GM23248 (cell line): ENCODE measurements at places on chromosomes 4 and X. TPM values are rescaled to one million over a fixed set of nuclear protein-coding genes. Genes with fewer than 3 reads are reported as not detected.

C4orf50 gene
- not detected in 2 replicates for polyA plus RNA-seq

CPEB2 gene
- 2.7 and 3.5 TPM in 2 replicates for polyA plus RNA-seq

TEC gene
- 0.28 TPM in 1 of 2 replicates, not detected in the other for polyA plus RNA-seq

- H3K4me1 ChIP-seq = peaks cover 18% of the 10 kb centered on the region
- peak; percentile 91 for DNase-seq
- H3K4me3 ChIP-seq = no peak overlapping the region
Measured at GRCh38 chr4:169640261-169640870, 20.0 kb downstream of the CLCN3 start.

DNA sequence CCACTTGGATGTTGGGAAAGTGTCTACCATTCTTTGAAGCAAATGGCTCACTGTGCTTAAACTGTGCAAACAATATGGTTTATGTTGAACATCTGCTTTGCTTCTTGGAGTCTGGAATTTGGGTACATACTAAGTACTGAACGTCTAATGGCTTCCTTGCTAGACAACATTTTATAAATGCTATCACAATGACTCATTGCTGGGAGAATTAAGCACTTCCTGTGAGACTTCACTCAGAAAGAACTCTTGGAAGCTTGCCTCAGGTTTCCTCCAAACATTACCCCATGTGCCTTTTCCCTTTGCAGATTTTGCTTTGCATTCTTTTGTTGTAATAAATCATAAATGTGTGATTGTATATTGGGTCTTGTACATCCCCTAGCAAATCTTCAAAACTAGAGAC is 139.7 kb downstream of the PACRGL start:
- no peaks in the 10 kb centered on the region for H3K36me3 ChIP-seq
- H3K4me1 ChIP-seq = peaks cover 13% of the 10 kb centered on the region
- DNase-seq = peak; percentile 80
- H3K27me3 ChIP-seq = no peaks in the 10 kb centered on the region

- H3K4me1 ChIP-seq = no peaks in the 10 kb centered on the region
- no peak overlapping the region for H3K27ac ChIP-seq
- no peaks in the 10 kb centered on the region for H3K36me3 ChIP-seq
- H3K4me3 ChIP-seq = no peak overlapping the region
- peak; percentile 30 for DNase-seq
- H3K27me3 ChIP-seq = no peaks in the 10 kb centered on the region
Measured at GRCh38 chr4:182089326-182089725, 153.9 kb upstream of the TENM3 start.

GRCh38 chr4:88196013-88196365 is 37.5 kb upstream of the ABCG2 start:
- no peak overlapping the region for H3K27ac ChIP-seq
- H3K36me3 ChIP-seq = no peaks in the 10 kb centered on the region
- H3K4me1 ChIP-seq = no peaks in the 10 kb centered on the region
- DNase-seq = no peak
- no peak overlapping the region for H3K4me3 ChIP-seq
- no peaks in the 10 kb centered on the region for H3K27me3 ChIP-seq

RIBC1 gene
- 0.48 and 0.70 TPM in 2 replicates for polyA plus RNA-seq

SRPX2 gene
- polyA plus RNA-seq = 40.3 and 40.4 TPM in 2 replicates

DNA sequence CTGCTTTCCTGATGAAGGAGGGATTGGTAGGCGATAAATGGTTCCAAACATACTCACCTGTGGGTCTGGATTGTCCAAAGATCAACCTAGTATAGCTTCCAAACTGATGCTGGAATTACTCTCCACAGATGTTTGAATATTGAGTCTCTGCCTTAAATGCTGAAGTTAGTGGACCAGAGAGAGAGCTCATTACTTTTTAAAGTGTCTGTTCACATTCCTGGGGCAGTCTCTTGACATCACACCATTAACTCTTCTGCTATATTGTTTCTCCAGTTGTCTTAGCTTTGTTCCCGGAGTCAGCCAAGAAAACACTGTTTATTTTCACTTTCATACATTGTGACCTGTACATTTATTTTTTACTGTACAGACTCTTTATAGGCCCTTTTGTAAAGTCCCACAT is 35.4 kb downstream of the ARHGEF38 start:
- peaks cover 6% of the 10 kb centered on the region for H3K27me3 ChIP-seq
- H3K4me1 ChIP-seq = no peaks in the 10 kb centered on the region
- H3K27ac ChIP-seq = no peak overlapping the region
- H3K36me3 ChIP-seq = no peaks in the 10 kb centered on the region

GRCh38 chr4:58587856-58588255 is 1477.7 kb upstream of the IGFBP7 start:
- no peak overlapping the region for H3K27ac ChIP-seq
- no peaks in the 10 kb centered on the region for H3K4me1 ChIP-seq
- no peaks in the 10 kb centered on the region for H3K27me3 ChIP-seq

DNA sequence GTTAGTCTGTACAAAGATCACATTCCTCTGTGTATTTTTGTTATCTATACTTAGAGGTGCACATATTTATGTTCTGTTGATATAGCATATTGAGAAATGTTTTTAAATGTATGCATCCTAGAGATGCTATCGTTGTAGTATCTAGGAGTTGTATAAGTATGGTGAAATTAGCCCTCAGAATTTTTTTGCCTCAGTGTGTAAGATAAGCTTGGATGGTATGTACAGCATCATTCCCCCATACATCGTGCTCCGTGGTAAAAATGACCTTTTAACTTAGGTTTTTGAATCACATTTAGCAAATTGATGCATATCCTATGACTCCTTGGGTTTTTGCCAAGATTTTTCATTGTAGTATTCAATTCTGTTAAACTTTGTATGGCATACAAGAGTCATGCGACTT is 113.5 kb downstream of the RPA4 start:
- DNase-seq = peak; percentile 1
- no peaks in the 10 kb centered on the region for H3K4me1 ChIP-seq
- no peak overlapping the region for H3K27ac ChIP-seq
- H3K36me3 ChIP-seq = no peaks in the 10 kb centered on the region
- no peak overlapping the region for H3K4me3 ChIP-seq

GRCh38 chr4:100023800-100024199 is 73.7 kb upstream of the H2AZ1 start:
- H3K4me1 ChIP-seq = no peaks in the 10 kb centered on the region
- no peaks in the 10 kb centered on the region for H3K36me3 ChIP-seq
- H3K27ac ChIP-seq = no peak overlapping the region
- no peak overlapping the region for H3K4me3 ChIP-seq
- no peak for DNase-seq
- H3K27me3 ChIP-seq = no peaks in the 10 kb centered on the region

DNA sequence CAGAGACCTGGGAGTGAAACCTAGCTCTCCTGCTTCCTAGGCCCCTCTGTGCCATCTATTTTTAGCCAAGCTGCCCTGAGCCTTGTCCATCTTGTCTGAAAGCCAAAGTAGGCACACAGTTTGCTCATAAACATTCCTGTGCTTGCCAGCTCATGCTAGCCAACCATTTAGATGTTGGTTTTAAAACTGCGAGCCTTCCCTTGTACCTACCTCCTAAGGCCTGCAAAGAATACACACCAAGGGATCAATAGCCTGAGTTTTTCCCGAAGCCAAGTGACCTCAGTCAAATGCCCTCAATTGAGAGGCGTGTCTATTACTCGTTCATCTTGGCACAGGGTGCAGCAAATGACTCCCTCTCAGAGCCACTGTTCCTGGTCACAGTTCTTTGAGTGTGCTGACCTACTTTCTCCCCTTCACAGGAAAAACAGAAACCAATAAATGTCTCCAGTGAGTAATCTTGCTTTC is 48.5 kb downstream of the ZCCHC12 start:
- peak; percentile 63 for DNase-seq
- H3K4me3 ChIP-seq = no peak overlapping the region
- H3K36me3 ChIP-seq = no peaks in the 10 kb centered on the region
- H3K27me3 ChIP-seq = no peaks in the 10 kb centered on the region
- H3K27ac ChIP-seq = no peak overlapping the region

DNA sequence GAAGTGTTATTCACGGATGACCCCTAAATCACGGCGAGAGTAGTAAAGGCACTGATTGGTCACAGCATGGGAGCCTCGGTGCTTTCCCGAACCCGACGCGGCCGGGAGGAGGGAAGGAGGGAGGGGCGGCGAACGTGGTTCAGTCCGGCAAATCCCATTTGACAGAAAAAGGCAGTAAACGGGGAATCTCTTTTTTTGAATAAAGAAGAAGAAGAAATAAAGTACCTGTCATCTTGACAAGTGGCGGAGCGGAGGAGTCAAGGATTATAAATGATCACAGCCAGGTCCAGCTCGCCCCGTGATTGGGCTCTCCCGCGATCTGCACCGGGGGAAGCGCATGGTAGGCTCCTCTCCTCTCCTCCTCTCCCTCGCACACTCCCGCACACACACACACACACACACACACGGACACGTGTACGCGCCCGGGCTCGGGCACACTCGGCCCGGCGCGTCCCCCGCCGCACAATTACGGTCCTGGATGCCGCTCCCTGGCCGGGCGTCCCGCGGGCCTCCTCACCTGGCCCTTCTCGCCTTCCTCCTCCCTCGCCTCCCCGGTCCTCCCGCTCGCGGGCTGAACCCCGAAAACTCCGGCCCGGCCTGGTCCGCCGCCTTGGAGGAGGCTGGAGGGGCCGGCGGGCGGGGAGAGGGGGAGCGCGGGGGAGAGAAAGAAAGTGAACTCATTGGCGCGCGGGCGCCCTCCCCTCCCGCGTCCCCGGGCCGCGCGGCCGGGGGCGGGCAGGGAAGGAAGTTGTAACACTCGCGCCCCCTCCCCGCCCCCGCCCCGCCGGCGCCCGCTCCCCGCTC is 99.2 kb upstream of the TENM3 start:
- peak; percentile 27 for DNase-seq
- no peaks in the 10 kb centered on the region for H3K4me1 ChIP-seq
- no peaks in the 10 kb centered on the region for H3K36me3 ChIP-seq
- H3K27ac ChIP-seq = no peak overlapping the region

- no peaks in the 10 kb centered on the region for H3K27me3 ChIP-seq
- H3K4me1 ChIP-seq = no peaks in the 10 kb centered on the region
- H3K36me3 ChIP-seq = no peaks in the 10 kb centered on the region
Measured at GRCh38 chr4:30117433-30117832, 602.7 kb upstream of the PCDH7 start.

GRCh38 chrX:1025413-1025812 is 187.0 kb downstream of the CRLF2 start:
- H3K4me3 ChIP-seq = no peak overlapping the region
- H3K36me3 ChIP-seq = no peaks in the 10 kb centered on the region
- H3K4me1 ChIP-seq = no peaks in the 10 kb centered on the region
- DNase-seq = no peak
- H3K27me3 ChIP-seq = no peaks in the 10 kb centered on the region

DNA sequence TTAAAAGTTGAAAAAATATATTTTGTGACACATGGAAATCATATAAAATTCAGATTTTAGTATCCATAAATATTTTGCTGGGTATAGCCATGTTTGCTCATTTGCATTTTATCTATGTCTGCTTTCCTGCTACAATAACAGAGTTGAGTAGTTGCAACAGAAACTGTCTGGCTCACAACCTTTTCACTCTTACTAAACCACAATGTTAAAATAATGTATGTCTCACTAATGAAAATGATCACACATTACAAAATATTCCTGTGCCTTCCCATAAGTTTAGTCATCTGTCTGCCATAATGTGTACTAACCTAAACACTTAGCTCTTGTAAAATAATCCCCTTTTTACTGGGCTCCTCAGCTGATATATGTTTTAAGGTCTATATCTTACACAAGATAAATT is 174.0 kb upstream of the PRPS2 start:
- no peak overlapping the region for H3K4me3 ChIP-seq
- H3K4me1 ChIP-seq = no peaks in the 10 kb centered on the region
- no peak for DNase-seq
- no peak overlapping the region for H3K27ac ChIP-seq
- H3K27me3 ChIP-seq = no peaks in the 10 kb centered on the region
